ENCODE measurements at places on chromosomes 3 and 15. TPM values are rescaled to one million over a fixed set of nuclear protein-coding genes. Genes with fewer than 3 reads are reported as not detected.

IL12A gene
- 4.7 TPM for total RNA-seq

ACOX2 gene
- total RNA-seq, result 28.6 TPM

GRCh38 chr15:88385078-88385700 is 82.0 kb downstream of the MRPL46 start:
- peak overlapping the region; percentile 6 for H3K27ac ChIP-seq
- H3K27me3 ChIP-seq, result no peaks in the 10 kb centered on the region
- no peaks in the 10 kb centered on the region for H3K36me3 ChIP-seq
- no peak overlapping the region for H3K4me3 ChIP-seq

GRCh38 chr3:86451749-86452148 is 539.2 kb downstream of the VGLL3 start:
- no peak for DNase-seq
- H3K4me3 ChIP-seq, result no peak overlapping the region
- H3K36me3 ChIP-seq, result no peaks in the 10 kb centered on the region
- H3K27ac ChIP-seq, result no peak overlapping the region
- no peaks in the 10 kb centered on the region for H3K4me1 ChIP-seq
- no peaks in the 10 kb centered on the region for H3K27me3 ChIP-seq

DNA sequence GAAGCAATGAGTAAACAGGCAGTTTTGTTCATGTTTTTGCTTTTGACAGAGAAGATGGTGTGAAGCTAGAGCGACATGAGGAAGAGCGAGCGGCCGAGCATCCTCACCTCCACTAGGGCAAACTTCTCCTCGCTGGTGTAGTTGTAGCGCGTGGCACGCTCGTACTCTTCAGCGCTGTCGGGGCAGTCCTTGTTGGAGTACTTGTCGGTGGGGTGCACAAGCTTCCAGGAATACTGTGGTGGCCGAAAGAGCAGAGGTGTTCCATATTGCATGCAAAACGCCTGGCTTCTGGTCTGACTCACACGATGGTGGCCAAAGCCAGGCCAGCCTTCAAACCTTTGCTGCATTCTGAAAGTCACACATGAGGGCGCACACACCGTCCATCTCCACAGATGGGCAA is 54.3 kb downstream of the CYFIP1 start:
- peaks cover 38% of the 10 kb centered on the region for H3K36me3 ChIP-seq
- peak; percentile 44 for DNase-seq
- H3K27me3 ChIP-seq, result no peaks in the 10 kb centered on the region
- no peak overlapping the region for H3K4me3 ChIP-seq

- DNase-seq, result no peak
- no peak overlapping the region for H3K4me3 ChIP-seq
- no peak overlapping the region for H3K27ac ChIP-seq
- no peaks in the 10 kb centered on the region for H3K36me3 ChIP-seq
These were observed 100.0 kb upstream of the DLG1 start for GRCh38 chr3:197398286-197398878.

DNA sequence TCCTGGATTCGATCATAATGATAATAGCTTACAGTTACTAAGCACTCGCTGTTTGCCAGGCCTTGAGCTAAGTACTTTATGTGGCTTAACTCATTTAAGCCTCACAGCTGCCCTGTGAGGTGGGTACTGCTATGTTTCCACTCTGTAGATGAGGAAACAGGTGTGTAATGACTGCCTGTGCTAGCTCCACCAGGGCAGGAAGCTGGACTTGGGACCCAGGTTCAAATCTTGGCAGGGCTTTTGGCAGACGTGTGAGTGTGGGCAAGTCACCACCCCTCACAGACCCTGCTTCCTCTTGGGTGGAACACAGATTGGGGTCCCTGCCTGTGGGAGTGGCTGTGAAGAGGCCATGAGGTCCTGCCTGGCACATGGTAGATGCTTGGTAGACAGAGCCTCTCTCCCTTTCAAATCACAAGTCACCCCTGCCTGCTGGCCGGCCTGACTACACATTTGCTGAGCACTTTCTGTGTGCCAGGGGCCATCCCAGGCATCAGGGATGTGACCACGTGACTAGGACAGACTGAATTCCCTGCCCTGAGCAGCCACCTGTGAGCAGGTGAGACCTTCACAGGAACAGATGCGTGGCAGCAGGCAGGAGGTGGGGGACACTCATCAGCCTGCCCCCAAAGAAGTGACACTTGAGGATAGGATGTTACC is 3.7 kb downstream of the EFCC1 start:
- peaks cover 67% of the 10 kb centered on the region for H3K27me3 ChIP-seq
- no peaks in the 10 kb centered on the region for H3K4me1 ChIP-seq
- no peak overlapping the region for H3K27ac ChIP-seq
- H3K4me3 ChIP-seq, result no peak overlapping the region

DNA sequence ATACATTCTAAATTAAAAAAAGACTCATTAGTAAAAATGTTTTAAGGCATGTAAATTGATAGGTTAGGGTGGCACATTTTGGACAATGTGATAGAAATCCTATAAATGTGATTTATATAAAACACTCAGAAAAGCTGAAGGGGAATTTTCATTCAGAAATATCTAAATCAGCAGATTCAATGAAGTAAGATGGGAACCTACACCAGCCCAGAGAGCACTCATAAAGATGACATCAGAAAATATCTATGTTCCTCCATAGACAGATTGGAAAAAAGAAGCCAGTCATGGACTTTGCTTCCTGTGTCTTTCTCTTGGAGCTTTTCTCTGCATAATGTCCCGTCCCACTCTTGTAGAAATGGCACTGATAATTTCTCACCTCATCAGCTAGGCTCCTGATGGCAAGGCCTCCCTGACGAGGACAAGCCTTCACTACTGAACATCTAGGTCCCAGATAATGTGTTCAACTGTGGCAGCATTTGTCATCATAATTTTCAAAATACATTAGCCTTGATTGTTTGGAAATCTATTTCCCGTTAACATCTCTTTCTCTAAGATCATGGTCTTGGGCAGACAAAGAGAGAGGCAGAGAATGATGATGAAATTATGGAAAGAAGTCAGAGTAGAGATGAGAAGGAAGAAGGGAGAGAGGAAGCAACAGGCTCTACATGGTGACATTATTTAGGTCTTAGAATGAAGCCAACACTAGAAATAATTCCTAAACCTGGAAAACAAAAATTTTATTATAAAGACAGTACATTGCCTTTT is 354.4 kb downstream of the NTRK3 start:
- no peak overlapping the region for H3K4me3 ChIP-seq
- H3K4me1 ChIP-seq, result no peaks in the 10 kb centered on the region
- no peak for DNase-seq

GRCh38 chr3:1699361-1699920 is 399.2 kb upstream of the CNTN4 start:
- no peaks in the 10 kb centered on the region for H3K4me1 ChIP-seq
- H3K4me3 ChIP-seq, result no peak overlapping the region
- H3K27me3 ChIP-seq, result no peaks in the 10 kb centered on the region
- DNase-seq, result no peak
- no peak overlapping the region for H3K27ac ChIP-seq

DNA sequence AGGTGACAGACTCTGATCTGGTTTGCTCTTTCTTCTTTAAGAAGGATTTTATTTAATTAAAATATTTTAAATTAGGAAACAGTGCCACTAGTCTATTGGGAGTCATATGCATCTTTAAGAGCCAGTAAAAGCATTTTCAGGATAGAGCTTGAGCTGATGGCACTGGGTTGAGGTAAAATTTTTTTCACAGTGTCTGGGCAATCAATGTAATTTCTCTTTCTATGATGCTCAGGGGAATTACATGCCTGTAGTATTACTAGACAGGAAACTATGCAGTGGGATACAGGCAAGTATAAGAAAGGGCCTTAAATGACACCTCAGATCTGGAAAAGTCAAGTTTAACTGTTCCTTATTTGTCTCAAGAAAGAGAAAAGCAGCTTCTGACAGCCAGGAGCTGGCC is 76.4 kb downstream of the GAP43 start:
- DNase-seq, result no peak
- H3K27me3 ChIP-seq, result no peaks in the 10 kb centered on the region
- peak overlapping the region; percentile 73 for H3K27ac ChIP-seq
- no peak overlapping the region for H3K4me3 ChIP-seq
- H3K36me3 ChIP-seq, result no peaks in the 10 kb centered on the region
- H3K4me1 ChIP-seq, result peaks cover 27% of the 10 kb centered on the region

DNA sequence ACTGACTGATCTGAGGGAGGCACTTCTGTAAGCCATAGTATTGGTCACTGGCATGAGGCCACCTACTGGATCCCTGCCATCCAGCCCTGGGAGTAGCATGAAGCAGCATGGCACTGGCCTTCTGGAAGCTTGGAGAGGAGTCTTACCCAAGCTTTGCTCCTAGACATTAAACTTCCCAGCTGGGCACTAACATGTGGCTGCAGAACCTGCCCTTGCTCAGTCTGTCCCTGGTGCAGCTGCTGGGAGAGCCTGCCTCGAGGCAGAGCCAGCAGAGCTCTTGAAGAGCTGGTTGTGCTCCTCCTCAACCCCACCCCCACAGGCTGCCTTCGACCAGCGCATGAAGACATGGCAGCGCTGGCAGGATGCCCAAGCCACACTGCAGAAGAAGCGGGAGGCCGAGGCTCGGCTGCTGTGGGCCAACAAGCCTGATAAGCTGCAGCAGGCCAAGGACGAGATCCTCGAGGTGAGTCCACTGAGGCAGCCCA is 17.1 kb upstream of the SNX22 start:
- peaks cover 63% of the 10 kb centered on the region for H3K36me3 ChIP-seq
- H3K27ac ChIP-seq, result no peak overlapping the region
- no peaks in the 10 kb centered on the region for H3K27me3 ChIP-seq
- H3K4me3 ChIP-seq, result no peak overlapping the region
- no peak for DNase-seq

DNA sequence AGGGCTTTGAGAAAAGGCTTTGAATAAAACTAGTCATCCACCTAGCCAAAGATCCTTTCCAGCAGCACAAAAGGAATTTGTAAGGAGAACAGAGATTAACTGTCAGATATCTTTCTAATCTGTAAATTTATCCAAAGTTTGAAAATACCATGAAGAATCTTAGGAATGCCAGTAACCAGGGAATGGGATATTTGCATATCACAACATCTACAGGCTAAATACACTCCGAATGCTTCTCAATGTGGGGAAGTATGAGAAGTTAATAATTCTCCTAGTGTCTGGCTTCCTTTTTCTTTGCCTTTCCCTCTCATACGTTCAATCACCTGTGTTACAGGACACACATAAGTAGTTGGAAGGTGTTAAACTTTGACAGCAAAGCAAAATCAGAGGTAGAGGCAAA is 7.8 kb downstream of the ANAPC13 start:
- H3K36me3 ChIP-seq, result peaks cover 59% of the 10 kb centered on the region
- H3K27me3 ChIP-seq, result no peaks in the 10 kb centered on the region
- no peak for DNase-seq
- H3K4me3 ChIP-seq, result no peak overlapping the region
- H3K4me1 ChIP-seq, result peaks cover 23% of the 10 kb centered on the region
- H3K27ac ChIP-seq, result peak overlapping the region; percentile 63

DNA sequence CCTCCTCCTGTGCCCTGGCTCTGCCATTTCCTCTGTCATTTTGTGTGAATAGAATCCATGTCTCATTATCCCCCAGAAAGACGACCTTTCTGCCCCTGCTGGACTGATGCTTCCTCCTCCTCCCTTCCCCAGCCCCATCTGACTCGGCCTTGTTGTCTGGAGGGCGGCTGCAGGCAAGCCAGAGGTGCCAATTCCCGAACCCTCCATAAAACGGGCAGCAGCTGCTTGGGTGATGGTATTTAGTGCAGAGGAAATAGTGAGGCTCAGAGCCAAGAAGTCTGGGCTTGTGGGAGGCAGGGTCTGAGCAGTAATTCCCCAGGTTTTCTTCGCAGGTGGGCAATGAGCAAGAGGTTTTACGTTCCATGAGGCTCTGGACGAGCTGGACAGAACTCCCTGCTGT is 71.2 kb downstream of the ITGA11 start:
- H3K4me1 ChIP-seq, result peaks cover 38% of the 10 kb centered on the region
- H3K27me3 ChIP-seq, result no peaks in the 10 kb centered on the region
- no peak overlapping the region for H3K4me3 ChIP-seq

- no peak overlapping the region for H3K27ac ChIP-seq
- DNase-seq, result no peak
- peaks cover 11% of the 10 kb centered on the region for H3K27me3 ChIP-seq
- no peaks in the 10 kb centered on the region for H3K4me1 ChIP-seq
- H3K36me3 ChIP-seq, result no peaks in the 10 kb centered on the region
These were observed 55.5 kb downstream of the MYZAP start for GRCh38 chr15:57647071-57647790.

GRCh38 chr3:98581474-98581873 is 11.9 kb downstream of the CPOX start:
- DNase-seq, result no peak
- H3K4me1 ChIP-seq, result peaks cover 9% of the 10 kb centered on the region
- H3K4me3 ChIP-seq, result no peak overlapping the region
- H3K27ac ChIP-seq, result no peak overlapping the region
- H3K36me3 ChIP-seq, result peaks cover 29% of the 10 kb centered on the region

DNA sequence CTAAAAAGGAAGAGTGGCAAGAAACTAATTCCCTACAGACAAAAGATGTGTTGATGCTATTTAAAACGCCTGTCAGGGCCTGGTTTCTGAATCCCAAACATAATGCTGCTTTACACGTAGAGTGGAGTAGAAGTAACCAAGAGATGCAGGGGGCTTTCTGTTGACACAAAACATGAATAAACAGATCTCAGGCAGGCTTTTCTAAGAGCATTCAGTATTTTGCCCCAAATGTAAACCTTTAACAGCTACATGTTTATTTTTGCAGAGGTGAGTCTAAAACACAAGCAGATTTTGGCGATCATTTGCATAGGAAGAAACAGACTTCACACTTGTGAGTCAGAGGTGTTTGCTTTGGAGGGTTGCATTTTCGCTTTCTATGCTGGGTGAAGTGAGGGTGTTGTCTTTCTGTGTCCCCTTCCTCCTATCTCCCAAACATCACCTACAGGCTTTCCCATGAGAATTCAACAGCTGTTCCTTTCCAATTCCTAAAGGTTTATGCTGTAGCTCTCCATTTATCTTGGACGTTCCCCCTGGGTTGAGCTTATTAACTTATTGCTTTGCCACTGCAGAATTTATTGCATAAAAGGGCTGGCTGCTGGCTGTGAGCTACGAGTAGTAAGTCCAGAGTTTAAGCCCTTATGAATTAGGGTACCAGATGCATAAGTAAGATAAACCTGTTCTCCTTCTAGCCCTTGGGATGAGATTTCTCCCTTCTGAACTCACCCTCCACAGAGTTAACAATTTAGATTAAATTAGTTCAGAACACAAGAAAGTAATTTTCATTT is 156.7 kb downstream of the DIPK2A start:
- no peaks in the 10 kb centered on the region for H3K27me3 ChIP-seq
- no peaks in the 10 kb centered on the region for H3K36me3 ChIP-seq
- no peak overlapping the region for H3K27ac ChIP-seq

All from osteoblast (primary cell).